NCI-H187 treated with DMSO at 0.1 percent for 48 hours (cell line): ENCODE measurements at places on chromosomes 12 and 14.

- no peak for DNase-seq
These were observed 16.7 kb upstream of the ZDHHC22 start for GRCh38 chr14:77158175-77158881.

GRCh38 chr12:24931666-24932405 lies 17.1 kb downstream of the BCAT1 start:
- no peak for DNase-seq

DNA sequence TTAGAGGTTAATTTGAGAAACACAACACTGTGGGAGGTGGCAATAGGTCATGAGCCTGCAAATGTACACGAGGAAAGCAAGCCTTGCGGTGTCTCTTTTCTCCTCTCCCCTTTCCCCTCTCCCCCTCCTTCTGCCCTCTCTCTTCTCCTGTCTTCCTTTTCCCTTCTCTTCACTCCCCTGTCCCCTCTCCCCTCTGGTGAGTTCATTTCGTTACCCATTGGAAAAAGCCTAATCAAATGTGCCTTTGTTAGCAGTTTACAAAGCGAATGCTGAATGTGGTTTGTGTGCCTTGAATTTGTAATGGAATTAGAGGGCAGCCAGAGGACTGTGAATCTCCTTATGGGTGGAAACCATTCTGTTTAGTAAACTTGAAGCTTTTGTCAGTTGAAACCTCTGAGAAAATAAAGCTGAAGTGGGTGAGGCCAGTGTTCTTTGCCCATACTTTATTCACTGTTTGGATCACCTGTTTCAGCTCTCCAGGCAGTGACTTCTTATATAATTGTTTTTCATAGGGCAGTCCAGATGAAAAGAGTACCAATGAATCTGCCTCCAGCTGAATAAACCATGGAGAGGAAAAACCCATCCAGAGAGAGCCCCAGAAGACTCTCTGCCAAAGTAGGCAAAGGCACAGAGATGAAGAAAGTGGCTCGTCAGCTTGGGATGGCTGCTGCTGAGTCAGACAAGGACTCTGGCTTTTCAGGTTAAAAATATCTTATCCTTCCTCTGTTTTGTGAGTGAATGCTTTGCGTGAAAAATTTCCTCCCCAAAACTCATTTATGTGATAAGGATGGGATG lies 7.3 kb downstream of the CIPC start:
- no peak for DNase-seq

- DNase-seq = no peak
These were observed 1.0 kb downstream of the FAIM2 start for GRCh38 chr12:49902399-49903350.

DNA sequence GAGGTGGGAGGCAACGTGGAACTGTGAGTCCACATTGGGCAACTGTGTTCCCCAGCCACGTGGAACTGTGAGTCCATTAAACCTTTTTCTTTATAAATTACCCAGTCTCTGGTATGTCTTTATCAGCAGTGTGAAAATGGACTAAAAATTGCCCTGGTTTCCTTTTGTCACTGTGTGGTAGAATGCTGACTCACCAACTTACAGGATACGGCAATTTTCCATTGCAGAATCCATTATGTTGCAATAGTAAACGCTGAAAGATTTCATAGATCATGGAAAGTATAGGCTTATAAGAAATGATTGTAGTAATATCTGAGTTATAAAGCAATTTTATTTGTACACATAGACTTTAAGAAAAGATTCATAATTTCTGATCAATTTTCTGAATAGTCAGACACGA lies 93.0 kb downstream of the GTF2A1 start:
- no peak for DNase-seq

DNA sequence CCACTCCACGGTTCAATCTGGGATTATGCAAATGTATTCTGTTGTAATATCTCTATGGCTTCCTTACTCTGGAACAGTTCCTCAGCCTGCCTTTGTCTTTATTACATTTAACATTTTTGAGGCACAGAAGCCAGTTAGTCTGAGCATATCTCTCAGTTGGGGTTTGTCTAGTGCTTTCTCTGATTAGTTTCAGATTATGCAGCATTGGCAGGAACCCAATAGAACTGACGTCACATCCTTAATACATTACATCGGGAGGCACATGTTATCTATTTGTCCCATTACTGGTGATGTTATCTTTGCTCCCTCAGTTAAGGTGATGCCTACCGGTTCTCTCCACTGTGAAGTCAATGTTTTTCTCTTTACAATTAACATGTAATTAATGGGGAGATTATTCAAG lies 62.4 kb downstream of the PPM1A start:
- DNase-seq = no peak

GRCh38 chr14:102786768-102787167 lies 9.5 kb downstream of the TRAF3 start:
- no peak for DNase-seq

DNA sequence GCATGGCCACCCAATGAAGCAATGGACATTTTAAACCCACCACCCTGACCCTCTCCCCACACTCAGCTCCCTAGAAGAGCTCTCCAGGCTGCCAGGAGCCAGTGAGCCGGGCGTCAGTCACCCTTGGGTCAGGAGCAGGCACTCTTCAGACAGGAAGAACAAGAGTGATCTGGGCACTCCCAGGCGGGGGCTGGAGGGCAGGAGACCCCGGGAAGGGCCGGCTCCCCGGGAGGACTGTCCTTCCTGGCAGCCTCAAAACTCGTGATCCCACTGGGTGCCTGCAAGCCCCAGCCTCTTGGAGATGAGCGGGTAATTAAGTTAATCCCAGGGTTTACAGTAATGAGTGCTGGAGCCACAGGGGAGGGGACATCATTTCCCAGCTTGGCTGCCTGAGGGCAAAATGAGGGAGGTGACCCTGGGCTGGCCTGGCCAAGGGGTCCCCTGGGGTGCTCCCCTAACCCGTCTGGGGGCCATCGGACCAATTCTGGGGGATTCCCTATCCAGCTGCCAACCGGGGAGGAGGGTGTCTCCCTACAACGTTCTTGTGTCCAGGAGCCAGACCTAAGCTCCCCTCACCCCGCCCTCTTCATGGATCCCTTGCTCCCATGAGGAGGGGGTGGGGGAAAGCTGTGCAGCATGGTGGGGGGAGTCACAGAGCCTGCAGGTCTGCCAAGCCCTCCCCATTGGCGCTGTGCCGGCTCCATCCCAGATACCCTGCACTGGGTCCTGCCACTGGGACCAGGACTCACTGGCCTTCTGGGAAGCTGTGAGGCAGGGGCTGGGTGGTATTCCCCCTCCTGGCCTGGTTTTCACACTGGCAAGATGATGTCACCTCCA lies 59.2 kb downstream of the CCNK start:
- DNase-seq = no peak

GRCh38 chr14:59026081-59026480 lies 162.4 kb upstream of the DAAM1 start:
- no peak for DNase-seq

GRCh38 chr12:29486972-29487371 lies 10.5 kb downstream of the OVCH1 start:
- no peak for DNase-seq

- no peak for DNase-seq
These were observed 48.9 kb downstream of the TRAF3 start for GRCh38 chr14:102826161-102826560.

DNA sequence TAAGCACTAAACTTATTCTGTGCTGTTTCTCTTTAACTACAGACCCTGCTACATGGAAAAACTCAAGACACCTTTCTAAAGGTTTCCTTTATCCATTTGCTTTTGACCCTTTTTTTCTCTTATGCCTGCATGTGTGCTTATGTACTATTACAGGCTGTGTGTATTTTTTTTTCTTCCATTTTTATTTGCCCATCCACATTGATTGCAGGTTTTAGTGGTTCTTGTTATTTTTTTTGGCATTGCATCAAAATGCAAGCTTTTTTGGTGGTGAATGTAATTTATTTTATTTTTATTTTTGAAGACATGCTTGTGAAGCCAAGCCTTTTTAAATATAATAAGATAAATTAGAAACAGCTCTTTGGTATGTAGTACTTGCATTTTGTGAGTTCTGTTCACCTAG lies 26.7 kb downstream of the DNM1L start:
- DNase-seq = no peak

- no peak for DNase-seq
These were observed 136.4 kb upstream of the FAR2 start for GRCh38 chr12:29012673-29013072.

GRCh38 chr12:99476956-99477355 lies 170.6 kb upstream of the GARIN6 start:
- no peak for DNase-seq

GRCh38 chr14:67524634-67524963 lies 8.5 kb upstream of the PLEKHH1 start:
- no peak for DNase-seq

DNA sequence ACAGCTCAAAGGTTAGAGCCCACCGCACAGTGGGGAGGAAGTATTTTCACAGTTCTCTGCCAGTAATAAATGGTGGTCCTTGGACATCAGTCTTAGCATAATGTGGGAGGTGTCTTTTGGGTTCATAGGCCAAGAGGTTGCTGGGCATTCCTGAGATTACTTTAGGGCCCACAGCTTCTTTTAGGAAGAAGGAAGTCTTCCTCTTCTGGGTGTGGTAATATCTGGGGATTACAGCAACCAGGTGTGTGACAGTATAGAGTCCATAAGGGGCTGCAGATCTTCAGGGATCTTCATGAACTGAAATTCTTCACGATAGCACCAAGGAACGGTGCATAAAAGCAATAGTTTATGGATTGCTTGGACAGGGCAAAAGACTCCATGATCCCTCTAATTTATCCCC lies 56.2 kb upstream of the PTGR2 start:
- no peak for DNase-seq

GRCh38 chr12:121543786-121544185 lies 37.0 kb downstream of the KDM2B start:
- no peak for DNase-seq

DNA sequence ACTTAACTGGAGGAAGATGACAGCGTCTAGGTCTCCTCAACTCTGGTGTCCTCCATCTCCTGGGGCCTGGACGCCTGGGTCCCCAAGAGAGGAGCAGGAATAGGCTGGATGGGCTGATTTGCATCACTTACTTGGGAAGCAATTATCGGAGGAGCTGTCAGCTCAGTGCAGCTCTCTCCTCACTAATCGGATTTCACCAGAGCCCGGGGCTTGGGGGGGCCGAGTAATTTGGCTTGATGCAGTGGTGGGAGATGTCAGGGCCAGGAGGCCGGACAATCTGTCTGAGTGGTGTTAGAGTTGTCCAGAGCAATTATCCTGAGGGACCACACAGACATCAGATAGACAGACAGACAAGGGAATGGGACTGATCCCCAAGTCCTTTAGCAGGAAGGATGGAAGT lies 4.6 kb upstream of the SMUG1 start:
- DNase-seq = no peak

DNA sequence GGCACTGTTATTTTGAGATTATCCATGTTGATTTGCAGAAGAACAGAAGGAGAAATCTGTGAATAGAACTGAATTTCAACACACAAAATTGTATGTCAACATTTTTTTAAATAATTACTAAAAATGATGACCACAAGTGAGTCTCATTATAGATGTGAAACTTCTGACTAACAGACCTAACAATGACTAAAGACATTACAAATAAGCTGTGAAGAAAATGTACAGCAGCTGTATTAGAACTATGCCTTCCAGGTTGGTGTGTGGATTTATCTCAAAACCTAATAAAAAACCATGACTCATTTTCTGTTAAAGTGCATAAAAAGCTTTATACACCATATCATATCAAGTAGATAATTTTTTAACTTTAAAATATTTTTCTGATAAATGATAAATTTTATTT lies 22.5 kb upstream of the FOXG1 start:
- no peak for DNase-seq

DNA sequence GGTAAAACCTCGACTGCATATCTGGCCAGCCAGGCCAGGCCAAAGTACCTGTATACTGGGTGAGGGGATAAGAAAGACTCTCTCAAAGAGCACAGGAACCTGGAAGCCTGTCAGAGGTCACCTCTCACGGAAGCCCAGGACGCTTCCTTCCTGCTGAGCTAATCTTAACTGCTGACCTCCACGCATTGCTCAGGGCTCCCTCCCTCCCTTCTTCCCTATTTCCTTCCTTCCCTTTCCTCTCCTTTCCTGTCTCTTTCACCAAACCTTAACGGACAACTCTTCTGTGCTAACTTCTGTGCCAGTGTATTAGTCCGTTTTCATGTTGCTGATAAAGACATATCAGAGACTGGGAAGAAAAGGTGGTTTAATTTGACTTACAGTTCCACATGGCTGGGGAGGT lies 14.8 kb upstream of the RNASE10 start:
- DNase-seq = no peak

DNA sequence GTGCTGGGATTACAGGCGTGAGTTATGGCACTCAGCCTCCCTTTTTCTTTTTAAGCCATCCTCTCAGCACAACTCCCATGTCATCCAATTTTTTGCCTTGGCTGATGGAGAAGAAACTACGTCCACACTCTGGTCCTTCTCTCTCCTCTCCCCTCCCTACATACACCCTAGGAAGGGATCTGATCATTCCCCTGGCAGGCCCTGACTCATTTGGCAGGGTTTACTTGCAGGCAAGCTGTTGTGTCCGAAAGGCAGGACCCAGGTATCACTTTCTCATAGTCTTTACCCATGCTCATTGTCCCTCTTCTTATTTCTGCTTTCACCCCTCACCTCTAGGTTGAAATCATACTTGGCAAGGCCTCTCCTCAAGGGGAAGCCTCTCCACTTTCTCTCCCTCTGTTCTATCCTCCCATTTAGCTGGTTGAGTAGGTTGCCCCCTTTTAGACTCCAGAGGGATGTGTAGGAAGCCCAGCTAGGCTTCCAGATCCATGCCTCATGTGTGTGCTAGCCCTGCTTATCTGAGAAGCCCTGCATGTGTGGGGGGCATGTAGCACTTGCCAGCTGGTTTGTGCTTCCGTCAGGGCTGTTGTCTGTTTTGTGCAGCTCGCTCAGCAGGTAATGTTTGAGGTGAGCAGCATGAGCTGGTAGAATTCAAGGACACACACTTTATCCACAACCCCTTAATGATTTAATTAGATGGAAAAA lies 14.8 kb downstream of the GPR19 start:
- no peak for DNase-seq
